ENCODE measurements at places on chromosomes 16 and 17. TPM values are rescaled to one million over a fixed set of nuclear protein-coding genes. Genes with fewer than 3 reads are reported as not detected.

Gene PPL
- total RNA-seq = 50.1 TPM

Gene TNFRSF13B
- total RNA-seq = not detected

Gene PRSS36
- 1.0 TPM for total RNA-seq

Gene MPP2
- total RNA-seq = not detected

Gene KCNG4
- total RNA-seq = not detected

Gene GUCY2D
- not detected for total RNA-seq

Gene CCL3
- not detected for total RNA-seq

Gene PLEKHG4
- 32.7 TPM for total RNA-seq

Gene ARHGAP23
- 23.2 TPM for total RNA-seq

DNA sequence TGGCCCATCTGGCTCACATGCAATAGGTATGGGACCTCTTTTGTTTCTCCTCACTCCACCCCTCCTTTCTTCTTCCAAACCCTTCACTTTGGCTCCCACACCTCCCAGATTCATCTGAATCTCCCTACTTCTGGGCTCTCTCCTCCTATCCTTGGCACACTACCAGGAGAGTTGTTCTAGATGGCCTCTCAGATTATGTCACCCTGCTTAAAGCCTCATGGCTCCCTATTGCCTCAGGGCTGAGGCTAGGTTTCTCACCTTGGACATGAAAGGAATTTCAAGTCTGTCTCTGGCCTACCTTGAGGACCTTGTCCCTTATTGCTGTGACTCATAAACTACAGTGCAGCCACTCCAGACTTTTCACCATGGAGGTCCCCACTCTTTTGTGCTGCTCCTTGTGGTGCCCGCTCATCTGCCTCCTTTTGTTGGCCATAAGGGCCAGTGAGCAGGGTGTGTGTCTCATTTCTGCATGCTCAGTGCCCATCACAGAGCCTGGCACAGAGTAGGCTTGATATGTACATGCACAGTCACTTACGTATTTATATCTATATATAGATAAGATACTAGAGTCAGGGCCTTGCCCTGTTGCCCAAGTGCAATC lies 1.0 kb upstream of the MFAP4 start:
- no peaks in the 10 kb centered on the region for H3K27me3 ChIP-seq
- H3K4me1 ChIP-seq = peaks cover 26% of the 10 kb centered on the region
- H3K27ac ChIP-seq = no peak overlapping the region
- peak; percentile 61 for DNase-seq
- peaks cover 7% of the 10 kb centered on the region for H3K36me3 ChIP-seq

DNA sequence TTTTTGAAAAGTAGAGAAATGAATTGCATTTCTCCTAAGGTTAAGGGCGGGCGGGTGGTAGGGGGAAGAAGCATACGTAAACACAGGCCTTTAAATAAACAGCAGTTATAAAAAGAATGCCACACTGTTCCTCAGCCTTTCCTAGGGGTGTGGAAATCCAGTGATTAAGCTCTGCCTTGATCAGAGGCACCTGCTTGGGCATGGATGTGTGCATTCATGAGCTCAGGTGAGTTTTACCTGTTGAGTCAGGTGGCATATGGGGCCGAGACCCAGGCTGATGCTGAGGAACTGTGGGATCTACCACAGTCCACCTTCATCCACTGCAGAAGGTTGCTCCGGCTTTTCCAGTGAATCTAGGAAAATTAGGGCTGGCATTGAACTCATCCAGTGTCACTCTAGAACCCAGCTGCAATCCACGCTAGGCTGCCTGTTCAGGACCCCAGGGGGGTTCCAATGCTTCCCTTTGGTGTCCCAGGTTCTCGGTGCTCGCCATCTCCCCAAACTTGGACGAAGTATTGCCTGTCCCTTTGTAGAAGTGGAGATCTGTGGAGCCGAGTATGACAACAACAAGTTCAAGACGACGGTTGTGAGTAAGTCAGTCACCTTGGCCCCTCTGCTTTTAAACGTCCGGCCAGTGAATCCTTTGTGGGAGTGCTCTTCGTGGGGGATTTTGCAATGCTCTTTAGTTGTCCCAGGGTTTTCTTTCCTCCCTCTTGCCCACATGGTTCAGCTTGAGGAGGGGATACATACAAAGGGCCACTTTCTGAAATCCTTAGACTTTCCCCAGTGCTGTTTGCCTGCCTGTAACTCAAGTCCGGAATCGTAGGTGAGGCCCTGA lies 72.7 kb downstream of the SDR42E1 start:
- H3K36me3 ChIP-seq = no peaks in the 10 kb centered on the region
- H3K27me3 ChIP-seq = no peaks in the 10 kb centered on the region
- DNase-seq = no peak
- H3K4me3 ChIP-seq = no peak overlapping the region
- no peak overlapping the region for H3K27ac ChIP-seq

- no peaks in the 10 kb centered on the region for H3K4me1 ChIP-seq
- H3K27ac ChIP-seq = no peak overlapping the region
- no peaks in the 10 kb centered on the region for H3K27me3 ChIP-seq
- no peak for DNase-seq
These were observed 417.2 kb upstream of the XYLT1 start for GRCh38 chr16:17887963-17888362.

- H3K4me3 ChIP-seq = no peak overlapping the region
- H3K36me3 ChIP-seq = peaks cover 5% of the 10 kb centered on the region
- DNase-seq = no peak
- H3K4me1 ChIP-seq = peaks cover 22% of the 10 kb centered on the region
- H3K27ac ChIP-seq = no peak overlapping the region
These were observed 60.9 kb upstream of the ARL4D start for GRCh38 chr17:43337684-43338428.

DNA sequence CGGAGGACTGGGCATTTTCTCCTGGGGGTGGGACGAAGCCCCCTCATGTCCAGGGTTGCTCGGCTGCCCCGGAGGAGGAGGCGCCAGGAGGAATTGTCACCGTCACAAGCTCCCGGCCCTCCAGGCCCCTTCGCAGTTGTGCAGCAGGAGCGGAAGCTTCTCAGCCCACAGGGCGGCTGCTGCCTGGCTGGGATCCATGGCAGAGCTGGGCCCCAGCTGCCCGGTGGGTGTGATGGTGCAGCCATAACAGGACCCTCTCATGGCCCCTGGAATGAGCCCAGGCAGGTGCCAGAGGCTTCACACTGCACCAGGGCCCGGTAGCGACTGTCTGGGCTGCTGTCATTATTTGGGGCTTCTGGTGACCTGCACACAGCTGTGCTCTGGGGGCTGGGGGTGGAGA lies 54.9 kb upstream of the GNG13 start:
- no peaks in the 10 kb centered on the region for H3K27me3 ChIP-seq
- no peak overlapping the region for H3K4me3 ChIP-seq
- H3K4me1 ChIP-seq = no peaks in the 10 kb centered on the region

DNA sequence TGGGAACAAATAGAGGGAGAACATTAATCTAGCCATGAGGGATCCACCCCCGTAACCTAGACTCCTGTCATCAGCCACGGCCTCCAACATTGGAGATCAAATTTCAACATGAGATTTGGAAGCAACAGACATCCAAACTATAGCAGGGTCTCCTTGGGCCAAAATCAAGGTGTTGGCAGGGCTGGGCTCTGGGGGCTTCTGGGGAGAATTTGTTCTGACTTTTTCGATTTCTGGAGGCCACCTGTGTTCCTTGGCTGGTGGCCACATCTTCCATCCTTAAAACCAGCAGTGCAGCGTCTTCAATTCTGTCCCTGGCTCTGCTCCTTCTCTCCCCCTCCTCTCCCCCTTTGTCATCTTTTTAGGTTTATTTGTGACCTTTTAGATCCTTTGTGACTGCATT lies 546.2 kb downstream of the WWOX start:
- H3K36me3 ChIP-seq = no peaks in the 10 kb centered on the region
- H3K27ac ChIP-seq = no peak overlapping the region
- H3K4me1 ChIP-seq = no peaks in the 10 kb centered on the region
- H3K27me3 ChIP-seq = no peaks in the 10 kb centered on the region
- DNase-seq = no peak
- H3K4me3 ChIP-seq = no peak overlapping the region

DNA sequence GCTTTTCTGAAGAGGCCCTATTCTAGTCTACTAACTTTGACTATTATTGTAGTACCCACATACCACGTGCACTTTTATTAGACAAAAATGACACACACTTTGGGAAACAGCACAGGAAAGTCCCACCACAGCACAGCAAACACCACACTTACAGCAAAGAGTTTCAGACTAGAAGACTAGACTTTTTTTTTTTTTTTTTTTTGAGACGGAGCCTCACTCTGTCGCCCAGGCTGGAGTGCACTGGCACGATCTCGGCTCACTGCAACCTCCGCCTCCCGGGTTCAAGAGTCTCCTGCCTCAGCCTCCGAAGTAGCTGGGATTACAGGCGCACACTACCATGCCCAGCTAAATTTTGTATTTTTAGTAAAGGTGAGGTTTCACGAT lies 20.1 kb downstream of the YWHAE start:
- H3K27ac ChIP-seq = peak overlapping the region; percentile 54
- H3K36me3 ChIP-seq = peaks cover 52% of the 10 kb centered on the region
- H3K27me3 ChIP-seq = no peaks in the 10 kb centered on the region

- no peaks in the 10 kb centered on the region for H3K4me1 ChIP-seq
- no peaks in the 10 kb centered on the region for H3K36me3 ChIP-seq
- H3K27ac ChIP-seq = no peak overlapping the region
These were observed 24.2 kb downstream of the EMP2 start for GRCh38 chr16:10556236-10556635.

- no peaks in the 10 kb centered on the region for H3K27me3 ChIP-seq
- no peak for DNase-seq
- no peak overlapping the region for H3K27ac ChIP-seq
These were observed 345.7 kb downstream of the HAPSTR1 start for GRCh38 chr16:9437115-9437514.

GRCh38 chr17:17787568-17787967 lies 49.2 kb downstream of the SREBF1 start:
- H3K36me3 ChIP-seq = peaks cover 16% of the 10 kb centered on the region
- no peak overlapping the region for H3K4me3 ChIP-seq
- peaks cover 18% of the 10 kb centered on the region for H3K4me1 ChIP-seq
- no peak for DNase-seq
- no peak overlapping the region for H3K27ac ChIP-seq

DNA sequence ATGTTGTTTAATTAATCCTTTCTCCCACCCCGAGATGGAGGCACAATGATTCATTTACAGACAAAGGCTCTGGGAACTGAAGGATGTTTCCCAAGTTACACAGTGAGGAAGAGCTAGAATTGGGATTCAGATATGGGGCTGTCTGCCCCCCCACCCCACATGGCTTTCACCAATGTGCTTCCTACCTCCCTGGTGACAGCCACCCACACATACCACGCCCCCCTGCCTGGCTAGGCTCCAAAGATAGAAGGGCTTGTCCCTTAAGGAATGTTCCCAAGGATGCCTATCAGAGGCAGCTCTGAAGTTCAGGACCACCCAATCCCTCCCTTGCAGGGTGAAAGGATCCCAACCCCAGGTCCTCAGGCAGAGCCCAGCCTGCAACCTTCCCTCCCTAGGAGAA lies 32.9 kb downstream of the CFAP20 start:
- no peaks in the 10 kb centered on the region for H3K36me3 ChIP-seq
- peaks cover 17% of the 10 kb centered on the region for H3K27me3 ChIP-seq
- no peak overlapping the region for H3K4me3 ChIP-seq
- DNase-seq = no peak
- H3K4me1 ChIP-seq = peaks cover 12% of the 10 kb centered on the region
- no peak overlapping the region for H3K27ac ChIP-seq

GRCh38 chr17:945672-946071 lies 33.9 kb downstream of the NXN start:
- no peaks in the 10 kb centered on the region for H3K27me3 ChIP-seq
- peaks cover 4% of the 10 kb centered on the region for H3K4me1 ChIP-seq
- no peak overlapping the region for H3K27ac ChIP-seq
- no peaks in the 10 kb centered on the region for H3K36me3 ChIP-seq

DNA sequence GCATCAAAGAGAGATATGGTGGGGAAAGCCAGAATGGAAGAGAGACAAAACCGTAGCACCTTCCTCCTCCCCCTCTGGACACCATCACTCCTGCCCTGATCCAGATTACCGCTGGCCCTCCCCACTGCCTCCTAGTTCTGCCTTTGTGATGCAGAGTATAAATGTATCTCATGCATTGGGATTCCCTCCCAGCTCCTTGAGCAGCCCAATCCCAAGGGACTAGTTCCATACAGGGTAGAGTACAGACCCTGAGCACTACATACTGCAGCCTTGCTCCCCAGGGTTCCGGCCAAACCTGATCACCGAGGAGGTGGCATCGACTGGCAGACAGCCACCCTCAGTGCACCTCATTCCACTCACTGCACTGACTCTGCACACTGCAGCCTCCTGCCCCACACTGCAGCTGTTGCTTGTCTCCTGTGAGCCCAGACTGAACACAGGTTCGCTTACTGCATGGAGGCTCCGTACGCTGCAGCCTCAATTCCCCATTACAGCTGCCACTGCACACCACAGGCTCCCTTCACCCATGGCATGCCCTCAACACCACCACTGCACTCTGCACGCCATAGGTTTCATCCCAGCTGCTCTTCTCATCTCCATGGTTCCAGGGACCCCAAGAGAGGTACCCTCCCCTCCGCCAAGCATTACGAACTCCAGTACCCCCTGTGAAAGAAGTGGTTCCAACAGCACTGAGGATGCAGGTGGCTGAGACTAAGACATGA lies 1.7 kb upstream of the THRA start:
- peaks cover 29% of the 10 kb centered on the region for H3K4me1 ChIP-seq
- H3K4me3 ChIP-seq = peak overlapping the region; percentile 89

- peak overlapping the region; percentile 69 for H3K4me3 ChIP-seq
- peaks cover 41% of the 10 kb centered on the region for H3K27me3 ChIP-seq
- DNase-seq = peak; percentile 81
- no peaks in the 10 kb centered on the region for H3K36me3 ChIP-seq
- H3K4me1 ChIP-seq = peaks cover 6% of the 10 kb centered on the region
- H3K27ac ChIP-seq = no peak overlapping the region
These were observed 7.0 kb downstream of the MPP2 start for GRCh38 chr17:43900183-43900857.

DNA sequence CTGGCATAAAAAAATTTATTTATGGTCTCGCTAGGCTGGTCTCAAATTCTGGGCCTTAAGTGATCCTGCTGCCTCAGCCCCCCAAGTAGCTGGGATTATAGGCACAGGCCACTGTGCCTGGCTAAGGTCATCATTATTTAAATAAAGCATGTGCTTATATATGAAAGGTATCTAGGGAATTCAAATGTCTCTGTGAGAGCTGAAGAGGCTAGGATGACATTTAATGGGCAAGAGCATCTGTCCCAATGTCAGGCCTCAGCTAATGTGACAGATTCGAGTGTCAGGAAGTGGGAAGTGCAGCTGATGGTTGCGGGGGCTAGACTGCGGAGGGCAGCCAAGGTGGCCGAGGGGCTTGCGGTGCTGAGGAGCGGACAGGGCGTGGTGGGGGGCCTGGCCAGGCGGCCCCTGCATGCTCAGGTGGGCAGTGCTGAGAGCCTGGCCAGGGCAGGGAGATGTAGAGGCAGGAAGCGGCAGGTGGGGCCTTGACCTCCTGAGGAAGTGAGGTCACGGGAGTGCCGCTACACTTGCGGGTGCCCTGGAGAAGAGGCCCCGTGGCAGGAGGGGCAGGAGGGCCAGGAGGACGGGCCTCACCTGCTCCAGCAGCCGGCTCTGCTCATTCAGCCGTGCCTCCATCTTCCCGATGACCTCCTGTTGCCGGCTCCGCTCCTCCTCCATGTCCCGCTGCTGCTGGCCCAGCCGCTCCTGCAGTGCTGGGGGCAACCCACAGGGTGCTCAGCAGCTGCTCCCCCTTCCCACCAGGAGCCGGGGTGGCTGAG lies 12.6 kb upstream of the MRPL38 start:
- H3K4me1 ChIP-seq = no peaks in the 10 kb centered on the region
- no peaks in the 10 kb centered on the region for H3K27me3 ChIP-seq
- no peak overlapping the region for H3K27ac ChIP-seq
- H3K36me3 ChIP-seq = peaks cover 20% of the 10 kb centered on the region
- no peak for DNase-seq
